Activated gamma-delta T cell treated with Interleukin-2 at 50 U/mL for 16 hours (primary cell): ENCODE measurements at places on chromosomes 1 and 21.

- no peak for DNase-seq
Measured at GRCh38 chr1:4133297-4133938, 233.3 kb upstream of the C1orf174 start.

GRCh38 chr1:235872270-235872669, 5.6 kb upstream of the LYST start:
- DNase-seq, result no peak

DNA sequence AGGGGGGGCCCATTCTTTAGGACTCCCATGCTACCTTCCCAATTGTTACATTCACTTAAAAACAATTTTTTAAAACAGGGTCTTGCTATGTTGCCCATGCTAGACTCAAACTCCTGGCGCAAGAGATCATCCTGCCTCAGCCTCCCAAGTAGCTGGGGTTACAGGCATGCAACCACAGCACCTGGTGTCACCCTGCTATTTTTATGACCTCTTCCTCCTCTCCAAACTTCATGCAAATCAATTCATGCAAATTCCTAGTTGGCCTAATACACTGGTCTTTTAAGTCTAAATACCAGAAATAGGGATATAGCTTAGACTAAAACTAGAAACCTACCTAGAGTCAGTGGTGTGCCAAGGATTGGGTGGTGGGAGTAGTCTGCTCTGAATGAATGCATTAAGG, 30.1 kb downstream of the CDKN2C start:
- DNase-seq, result no peak

DNA sequence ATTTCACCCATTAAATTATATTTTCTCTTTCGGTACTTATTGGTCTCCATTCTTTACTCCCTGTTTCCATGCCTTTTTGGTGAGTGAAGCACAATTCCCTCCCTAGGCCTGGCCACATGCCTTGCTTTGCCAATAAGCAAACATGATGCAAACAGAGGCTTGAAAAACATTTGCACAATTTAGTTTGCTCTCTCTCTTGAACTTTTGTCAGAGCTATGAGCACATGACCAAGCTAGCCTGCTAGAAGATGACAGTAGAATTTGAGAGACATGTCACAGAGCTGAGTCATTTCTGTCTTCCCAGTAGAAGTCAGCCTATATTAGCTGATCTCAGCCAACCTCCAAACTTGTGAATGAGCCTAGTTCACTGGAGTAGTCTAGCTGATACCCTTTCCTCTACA, 24.6 kb downstream of the ANGPTL3 start:
- no peak for DNase-seq
